NCI-H82 (cell line): ENCODE measurements at places on chromosomes 12 and 14.

GRCh38 chr12:127297327-127297726 lies 969.6 kb upstream of the TMEM132C start:
- no peak for DNase-seq

DNA sequence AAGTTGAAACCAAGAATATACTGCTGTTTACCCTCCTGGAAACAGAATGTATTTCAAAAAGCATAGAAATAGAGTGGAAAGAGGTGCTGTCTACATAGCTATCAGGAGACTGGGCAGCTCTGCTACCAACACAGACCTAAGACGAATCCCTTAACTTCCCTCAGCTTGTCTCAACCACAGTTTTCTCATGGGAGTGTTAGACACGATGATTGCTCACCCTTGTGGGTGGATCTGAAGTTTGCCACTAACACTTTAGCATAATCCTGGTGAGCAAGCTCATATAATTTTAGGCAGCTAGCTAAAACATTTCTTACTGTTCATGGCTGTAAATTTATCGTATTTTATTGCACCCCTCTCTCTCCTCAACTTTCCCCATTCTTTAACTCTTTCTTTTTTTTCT lies 38.5 kb downstream of the C12orf75 start:
- no peak for DNase-seq

DNA sequence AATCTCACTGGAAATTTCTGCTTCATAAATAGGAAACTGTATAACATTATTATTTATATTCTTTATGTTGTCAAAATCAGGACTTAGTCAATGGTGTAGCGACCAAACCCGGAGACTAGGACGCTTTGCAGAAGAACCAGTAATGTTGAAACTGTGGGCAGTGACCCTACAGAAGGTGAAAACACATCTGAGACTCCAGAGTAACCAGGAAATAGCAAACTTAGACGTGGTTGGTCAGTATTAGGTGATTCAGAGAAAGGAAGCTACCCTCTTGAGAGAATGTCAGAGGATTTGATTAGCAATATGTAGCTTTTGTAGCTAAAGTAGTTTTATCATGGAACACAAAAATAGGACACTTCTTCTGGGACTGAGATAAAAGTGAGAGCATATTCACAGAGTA lies 381.9 kb downstream of the SLC16A7 start:
- no peak for DNase-seq

GRCh38 chr12:51976376-51977160 lies 25.1 kb downstream of the ACVR1B start:
- DNase-seq: no peak

- DNase-seq: no peak
These were observed 101.2 kb downstream of the PEBP1 start for GRCh38 chr12:118237052-118237665.

GRCh38 chr12:101925361-101925760 lies 48.0 kb downstream of the DRAM1 start:
- DNase-seq: no peak

- no peak for DNase-seq
These were observed 217.8 kb upstream of the NPAS3 start for GRCh38 chr14:32720927-32721326.

- peak; percentile 93 for DNase-seq
These were observed at the start of gene CFAP73 for GRCh38 chr12:113149361-113150150. TSS of gene CFAP73 (plus strand) at chr12:113149724. CDS start at chr12:113149858, 134 bp downstream.
